M059J (cell line): ENCODE measurements at places on chromosomes 1 and 21.

- DNase-seq = peak; percentile 34
These were observed 24.3 kb downstream of the PGBD5 start for GRCh38 chr1:230401763-230402294.

GRCh38 chr1:64887689-64888217 is 78.6 kb downstream of the JAK1 start:
- no peak for DNase-seq

DNA sequence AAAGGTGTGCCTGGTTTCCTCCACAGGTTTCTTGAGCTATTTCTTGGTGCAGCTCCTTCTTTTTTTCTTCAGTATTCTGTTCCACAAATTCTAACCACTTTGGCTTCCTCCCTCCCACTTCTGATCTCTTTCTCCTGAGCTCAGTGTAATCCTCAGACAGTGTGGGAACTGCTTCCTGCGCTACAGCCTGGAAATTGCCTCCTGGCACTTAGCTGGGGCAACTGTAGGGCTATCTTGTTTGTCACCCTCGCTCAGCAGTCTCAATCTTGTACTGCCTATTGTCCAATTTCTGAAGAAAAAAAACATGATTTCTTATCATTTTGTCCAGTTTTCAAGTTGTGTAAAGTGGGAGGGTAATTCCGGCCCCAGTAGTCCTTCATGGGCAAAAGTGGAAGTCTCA is 24.0 kb upstream of the GALNT2 start:
- DNase-seq = no peak

DNA sequence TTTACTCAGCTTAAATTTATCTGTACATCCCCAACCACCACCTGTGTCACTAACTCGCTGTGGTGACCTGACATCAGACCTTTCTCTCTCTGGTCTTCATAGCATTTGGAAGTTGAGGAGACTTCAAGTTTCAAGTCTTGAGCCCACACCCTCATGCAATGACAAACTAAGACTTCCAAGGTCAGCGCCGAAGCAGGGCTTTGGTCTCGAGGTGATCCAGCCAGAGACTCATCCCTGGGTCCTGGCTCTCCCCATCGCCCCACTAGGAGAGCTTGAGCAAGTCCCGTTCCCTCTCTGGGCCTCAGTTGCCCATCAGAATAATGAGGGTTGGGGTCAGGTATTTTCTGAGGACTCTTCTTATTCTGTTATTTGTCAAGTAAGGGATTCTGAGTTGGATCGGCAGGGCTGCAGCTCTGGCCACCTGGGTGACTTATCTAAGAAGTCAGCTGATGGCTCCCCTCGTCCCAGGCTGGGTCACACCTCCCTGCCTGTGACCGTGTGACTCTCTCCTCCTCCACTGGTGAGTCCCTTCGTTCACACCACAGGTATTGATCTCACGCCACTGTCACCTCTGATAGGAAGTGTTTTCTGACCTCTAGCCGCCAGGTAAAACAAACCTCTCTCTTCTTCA is 143.7 kb upstream of the RUNX3 start:
- DNase-seq = no peak

DNA sequence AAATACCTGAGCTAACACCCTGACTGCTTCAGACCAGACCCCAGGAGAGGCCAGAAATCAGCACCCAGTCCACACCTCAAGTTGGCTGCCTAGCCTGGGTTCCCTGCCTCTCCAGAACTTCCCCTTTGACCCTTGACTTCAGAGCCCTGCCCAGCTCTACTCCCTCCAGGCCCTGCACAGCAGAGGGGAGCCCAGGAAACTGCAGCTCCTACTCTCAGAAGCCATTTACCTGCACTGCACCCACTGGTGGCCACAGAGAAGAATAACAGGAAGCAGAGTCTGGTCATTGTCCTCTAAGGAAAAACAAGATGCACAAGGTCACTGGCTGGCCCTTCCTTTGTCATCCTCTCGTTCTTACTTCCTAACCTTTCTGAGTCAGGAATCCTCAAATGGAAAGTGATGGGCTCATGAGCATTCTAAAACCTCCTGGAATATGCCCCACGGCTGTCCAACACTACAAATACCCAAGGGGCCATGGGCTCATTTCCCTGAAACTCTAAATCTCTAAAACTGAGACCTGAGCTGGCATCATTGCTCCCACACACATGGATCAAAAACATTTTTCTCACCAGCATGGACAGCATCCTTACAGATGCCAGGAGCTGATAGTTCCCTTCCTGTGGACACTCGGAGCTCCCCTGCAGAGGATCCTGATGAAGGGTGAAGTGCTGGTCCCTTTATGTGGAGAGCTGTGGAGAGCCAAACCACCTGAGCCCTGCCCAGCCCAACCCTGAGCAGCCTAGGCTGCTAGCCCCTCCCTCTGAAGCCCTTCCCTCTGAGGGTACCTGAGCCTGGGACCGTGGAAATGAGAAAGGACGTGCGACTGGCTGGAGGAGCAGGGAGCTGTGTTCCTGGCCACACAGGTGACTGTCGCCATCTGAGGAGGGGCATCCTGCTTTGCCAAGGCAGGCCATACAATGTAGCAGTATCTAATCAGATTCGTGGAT is at the start of gene ITLN2:
ITLN2 (minus strand) TSS at position 652 of the 947 bp plus-strand sequence; CDS start at position 584, 68 bp downstream.
- DNase-seq = peak; percentile 60

GRCh38 chr1:51192213-51192843 is 43.7 kb upstream of the RNF11 start:
- peak; percentile 75 for DNase-seq

DNA sequence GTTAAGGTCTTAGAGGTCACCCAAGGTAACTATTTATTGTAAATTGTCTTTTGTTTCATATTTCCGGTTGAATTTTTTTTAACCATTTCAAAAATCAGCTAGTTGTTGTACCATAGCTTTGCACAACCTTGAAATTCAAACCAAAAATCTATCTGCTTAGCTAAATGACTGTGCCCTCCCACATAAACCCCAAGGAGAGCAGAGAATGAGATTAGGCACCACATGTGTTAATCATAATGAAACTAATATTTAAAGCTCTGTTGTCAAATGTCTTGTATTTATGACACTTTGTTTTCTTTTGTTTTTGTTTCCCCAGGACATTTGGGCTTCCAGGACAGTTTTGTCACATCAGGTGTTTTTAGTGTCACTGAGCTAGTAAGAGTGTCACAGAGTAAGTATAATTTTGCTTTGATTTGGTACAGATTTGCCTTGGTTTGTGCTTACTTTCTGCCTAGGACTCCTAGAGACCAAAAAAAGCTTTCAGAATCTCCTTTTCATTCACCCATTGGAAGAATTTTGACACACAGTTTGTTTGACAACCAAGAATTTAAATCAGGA is 249.9 kb downstream of the NFIA start:
- no peak for DNase-seq
